Lower leg skin (tissue), 4 donors: ENCODE measurements at places on chromosomes 2 and 18. TPM values are rescaled to one million over a fixed set of nuclear protein-coding genes. Genes with fewer than 3 reads are reported as not detected.

DNA sequence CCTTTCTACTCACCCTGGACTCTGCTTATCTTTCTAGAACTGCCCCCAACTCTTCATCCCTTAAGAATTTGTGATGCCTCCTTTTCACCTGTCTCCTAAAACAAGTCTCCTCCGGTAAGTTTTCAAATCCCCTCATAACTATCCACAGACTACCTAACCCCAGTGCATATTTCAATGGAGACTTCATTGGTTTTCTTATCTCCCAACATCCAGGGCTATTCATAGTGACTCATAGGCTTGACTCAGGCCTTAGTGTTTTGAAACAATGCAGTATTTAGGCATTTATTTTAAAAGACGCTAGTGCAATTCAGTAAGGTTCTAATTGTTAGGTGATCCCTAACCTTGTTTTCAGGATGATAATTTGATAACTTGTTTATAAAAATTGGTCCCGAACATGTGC, 399.2 kb downstream of the CPS1 start:
- DNase-seq: no peak

DNA sequence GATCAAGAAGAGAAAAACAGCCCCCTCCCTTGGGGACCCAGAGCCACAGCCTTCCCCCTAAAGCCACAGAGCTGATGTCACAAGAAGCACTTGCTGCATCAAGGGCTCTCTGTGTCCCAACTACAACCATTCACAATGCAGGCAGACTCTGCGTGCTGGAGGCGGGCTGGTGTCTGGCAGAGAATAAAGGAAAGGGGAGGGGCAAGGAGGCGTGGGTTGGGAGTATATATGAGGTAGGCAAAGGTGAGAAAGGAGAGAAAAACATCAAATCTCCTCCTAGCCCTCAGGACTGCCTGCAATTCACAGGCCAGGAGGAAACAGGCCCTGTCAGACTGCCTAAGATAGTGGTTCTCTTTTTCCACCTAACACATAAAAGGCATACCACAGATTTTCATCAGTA, 48.8 kb upstream of the IHH start:
- no peak for DNase-seq

DNA sequence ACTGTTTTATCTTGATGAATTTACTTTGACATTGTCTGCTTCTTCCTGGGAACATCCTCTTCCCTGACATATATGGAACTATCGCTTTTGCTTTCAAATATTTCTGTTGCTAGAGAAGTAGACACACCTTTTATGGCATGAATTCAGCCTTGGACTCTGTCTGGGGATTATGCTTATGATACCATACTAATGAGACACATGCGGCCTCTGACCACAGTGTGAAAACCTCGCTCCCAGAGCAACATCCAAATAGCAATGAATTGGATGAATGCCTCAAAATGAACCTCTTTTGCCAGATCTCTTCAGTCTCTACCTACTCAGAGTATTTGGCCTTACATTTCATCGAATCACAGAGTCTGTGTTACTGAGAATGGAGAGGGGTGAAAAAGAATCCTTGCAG, 70.9 kb downstream of the PIEZO2 start:
- DNase-seq: no peak

GRCh38 chr18:38557006-38557405, 991.4 kb upstream of the CELF4 start:
- no peak for DNase-seq

GRCh38 chr2:135208016-135208415, 155.9 kb downstream of the RAB3GAP1 start:
- DNase-seq: no peak

- DNase-seq: no peak
Observed at GRCh38 chr2:174839662-174840061, 75.4 kb upstream of the CHRNA1 start.

DNA sequence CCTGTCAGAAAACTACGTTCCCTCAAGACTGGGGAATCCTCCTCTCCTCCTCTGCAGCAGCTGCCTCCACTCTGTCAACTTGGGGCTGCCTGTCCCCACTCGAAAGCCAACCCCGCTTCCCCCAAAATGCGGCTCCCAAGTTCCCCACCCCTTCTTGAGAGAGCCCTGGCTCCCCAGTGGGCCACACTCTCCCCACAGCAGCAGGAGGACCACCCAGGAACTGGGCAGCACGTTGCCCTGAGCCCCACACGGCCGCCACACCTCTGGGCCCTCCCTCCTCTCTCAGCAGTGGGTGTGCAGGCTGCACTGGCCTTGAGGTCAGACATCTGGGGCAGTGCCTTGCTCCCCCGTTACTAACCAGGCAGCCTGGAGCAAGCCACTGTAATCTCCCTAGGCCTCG, 9.6 kb upstream of the TEX51 start:
- peak; percentile 53 for DNase-seq

DNA sequence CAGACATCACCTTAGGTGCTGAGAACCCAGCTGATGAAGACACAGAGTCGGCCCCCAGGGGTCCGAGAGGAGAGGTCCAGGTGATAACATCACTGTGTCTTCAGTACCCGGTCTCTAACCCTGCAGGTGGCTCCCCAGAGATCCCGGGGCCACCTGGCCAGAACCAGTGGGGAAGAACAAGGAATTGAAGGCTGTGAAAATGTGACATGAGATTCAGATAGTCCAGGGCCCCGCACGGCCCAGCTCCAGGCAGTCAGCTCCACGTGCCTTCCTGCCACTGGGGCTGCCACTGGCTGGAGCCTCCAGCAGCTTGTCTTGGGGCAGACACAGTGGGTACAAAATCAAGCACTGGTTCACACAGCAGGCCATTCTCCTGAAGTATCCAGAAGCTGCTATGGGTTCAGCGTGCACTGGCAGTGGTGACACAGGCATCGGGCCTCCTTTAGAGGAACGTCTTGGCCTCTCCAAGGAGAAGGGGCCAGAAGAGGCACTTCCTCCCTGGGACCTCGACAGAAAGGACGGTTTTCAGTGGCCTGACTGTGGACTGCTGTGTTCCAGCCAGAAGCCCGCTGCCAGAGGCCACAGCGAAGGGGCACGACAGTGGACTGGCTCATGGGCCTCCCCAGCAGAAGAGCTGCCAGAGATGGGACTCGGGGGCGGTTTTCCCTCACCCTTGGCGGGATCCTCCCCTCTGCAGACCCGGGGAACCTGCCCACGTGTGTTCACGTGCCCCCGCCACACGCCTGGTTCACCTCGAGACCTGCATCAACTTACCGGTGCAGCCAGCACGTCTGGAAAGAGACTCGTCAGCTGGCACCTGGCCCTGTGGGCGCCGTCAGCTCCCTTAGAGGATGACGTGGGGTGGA, 150.4 kb downstream of the HDAC4 start:
- DNase-seq: peak; percentile 81

DNA sequence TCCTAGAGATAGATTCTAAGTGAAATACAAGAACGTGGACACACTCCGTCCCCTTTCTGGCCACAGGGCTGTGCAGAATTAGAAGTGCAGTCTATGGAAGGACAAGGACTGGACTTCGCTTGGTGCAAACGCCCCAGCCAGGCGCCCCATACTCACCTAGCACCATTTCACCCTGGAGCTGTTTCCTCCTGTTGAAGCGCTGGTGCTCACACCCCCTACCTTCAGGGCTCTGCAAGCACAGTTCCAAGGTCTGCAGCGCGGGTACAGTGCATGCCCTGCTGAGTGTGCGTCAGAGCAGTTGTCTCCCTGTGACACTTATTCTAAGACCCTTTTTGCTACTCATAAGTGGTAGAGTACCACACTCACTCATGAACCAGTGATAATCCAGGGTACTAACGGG, 3.0 kb downstream of the HPCAL1 start:
- no peak for DNase-seq

- peak; percentile 78 for DNase-seq
Observed at GRCh38 chr18:13376298-13376840, 157.8 kb downstream of the LDLRAD4 start.

GRCh38 chr2:173568054-173568453, 213.4 kb downstream of the CDCA7 start:
- no peak for DNase-seq

DNA sequence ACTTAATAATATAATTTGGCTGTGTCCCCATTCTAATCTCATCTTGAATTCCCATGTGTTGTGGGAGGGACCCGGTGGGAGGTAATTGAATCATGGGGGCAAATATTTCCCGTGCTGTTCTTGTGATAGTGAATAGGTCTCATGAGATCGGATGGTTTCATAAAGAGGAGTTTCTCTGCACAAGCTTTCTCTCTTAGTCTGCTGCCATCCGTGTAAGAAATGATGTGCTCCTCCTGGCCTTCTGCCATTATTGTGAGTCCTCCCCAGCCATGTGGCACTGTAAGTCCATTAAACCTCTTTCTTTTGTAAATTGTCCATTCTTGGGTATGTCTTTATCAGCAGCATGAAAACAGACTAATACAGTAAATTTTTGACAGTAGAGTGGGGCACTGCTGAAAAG, 102.5 kb upstream of the LTBP1 start:
- no peak for DNase-seq

GRCh38 chr2:108118996-108119395, 120.8 kb upstream of the SULT1C3 start:
- DNase-seq: no peak

- peak; percentile 59 for DNase-seq
Observed at GRCh38 chr18:11259469-11260150, 110.2 kb upstream of the PIEZO2 start.

DNA sequence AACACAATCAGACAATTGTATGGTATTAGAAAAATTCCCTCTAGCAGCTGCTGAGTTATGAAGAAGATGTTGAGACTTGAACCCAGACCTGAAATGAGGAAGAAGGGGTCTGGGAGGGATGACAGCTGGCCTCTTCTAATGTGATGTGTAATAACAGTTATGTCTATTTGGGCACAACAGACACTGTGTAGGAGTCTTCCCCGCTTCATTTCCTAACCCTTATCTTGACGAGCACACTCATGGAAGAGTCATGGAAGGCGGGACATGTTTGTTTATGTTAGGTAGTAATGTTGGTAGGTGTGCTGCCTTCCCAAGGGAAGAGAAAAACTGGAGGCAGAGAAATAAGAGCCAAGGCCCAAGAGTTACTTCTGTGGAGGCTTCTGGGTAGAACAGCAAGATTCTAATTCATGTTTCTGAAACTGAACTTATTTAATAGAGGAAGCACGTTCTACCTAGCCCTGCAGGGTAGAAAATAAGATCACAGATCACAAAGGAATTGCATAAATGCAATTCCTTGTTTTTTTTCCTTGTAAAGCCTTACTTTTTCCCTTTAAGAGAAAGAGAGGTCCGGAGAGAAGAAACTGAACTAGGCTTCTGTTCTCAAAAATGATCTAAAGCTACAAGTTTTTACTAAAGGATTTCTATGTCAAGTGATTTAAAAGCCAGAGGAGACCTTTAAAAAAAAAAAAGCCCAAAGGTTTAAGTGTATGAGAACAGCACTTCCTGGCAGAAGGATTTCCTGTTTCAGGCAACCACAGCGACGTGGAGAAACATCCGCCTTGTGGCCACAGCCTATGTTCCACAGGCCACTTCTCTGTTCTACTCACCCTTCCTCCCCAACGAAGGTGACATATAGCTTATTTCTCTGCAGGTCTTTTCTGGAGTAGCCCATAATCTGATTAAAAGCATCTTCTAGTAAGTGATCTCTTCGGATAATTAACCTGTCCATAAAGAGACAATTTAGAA, 68.5 kb upstream of the STK17B start:
- peak; percentile 65 for DNase-seq

GRCh38 chr2:55585451-55586080, 31.9 kb downstream of the PPP4R3B start:
- DNase-seq: no peak

- peak; percentile 86 for DNase-seq
Observed at GRCh38 chr18:63025251-63026090, 294.1 kb downstream of the BCL2 start.

- no peak for DNase-seq
Observed at GRCh38 chr2:162509288-162509968, 165.5 kb downstream of the GCA start.

DNA sequence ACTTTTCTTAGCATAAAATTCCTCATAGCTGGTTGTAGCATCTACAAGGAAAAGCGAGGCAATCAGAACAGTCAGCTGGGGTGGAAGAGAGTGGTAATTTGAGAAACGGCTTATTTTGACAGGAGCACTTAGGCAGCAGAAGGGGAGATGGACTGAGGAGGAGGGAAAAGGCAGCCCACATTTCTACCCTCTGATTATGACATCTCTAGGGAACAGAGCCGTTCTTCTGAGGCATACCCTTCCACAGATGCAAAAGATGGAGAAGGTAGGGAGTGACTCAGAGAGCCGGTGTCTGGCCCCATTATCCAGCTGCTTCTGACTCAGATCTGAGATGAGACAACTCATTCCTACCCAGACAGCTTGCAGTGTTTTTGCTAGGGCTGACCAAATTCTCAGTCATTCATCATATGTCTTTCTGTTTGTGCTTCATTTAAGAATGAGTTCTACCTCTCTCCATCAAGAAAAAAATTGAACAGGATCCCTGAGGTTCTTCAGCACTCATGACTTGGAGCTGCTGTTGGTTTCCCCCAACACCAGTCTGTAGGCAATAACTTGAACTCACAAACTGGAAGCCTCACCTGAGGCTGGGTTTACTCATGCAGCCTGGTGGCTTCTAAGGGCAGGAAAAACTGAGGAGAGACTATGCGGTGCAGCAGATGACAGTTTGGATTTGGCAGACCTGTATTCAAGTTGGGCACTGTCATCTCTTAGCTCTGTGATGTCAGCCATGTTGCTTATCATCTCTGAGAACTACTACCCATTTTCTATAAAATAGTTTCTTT, 15.9 kb upstream of the SEC11C start:
- no peak for DNase-seq

GRCh38 chr18:14086458-14087231, 45.6 kb downstream of the ZNF519 start:
- no peak for DNase-seq

DNA sequence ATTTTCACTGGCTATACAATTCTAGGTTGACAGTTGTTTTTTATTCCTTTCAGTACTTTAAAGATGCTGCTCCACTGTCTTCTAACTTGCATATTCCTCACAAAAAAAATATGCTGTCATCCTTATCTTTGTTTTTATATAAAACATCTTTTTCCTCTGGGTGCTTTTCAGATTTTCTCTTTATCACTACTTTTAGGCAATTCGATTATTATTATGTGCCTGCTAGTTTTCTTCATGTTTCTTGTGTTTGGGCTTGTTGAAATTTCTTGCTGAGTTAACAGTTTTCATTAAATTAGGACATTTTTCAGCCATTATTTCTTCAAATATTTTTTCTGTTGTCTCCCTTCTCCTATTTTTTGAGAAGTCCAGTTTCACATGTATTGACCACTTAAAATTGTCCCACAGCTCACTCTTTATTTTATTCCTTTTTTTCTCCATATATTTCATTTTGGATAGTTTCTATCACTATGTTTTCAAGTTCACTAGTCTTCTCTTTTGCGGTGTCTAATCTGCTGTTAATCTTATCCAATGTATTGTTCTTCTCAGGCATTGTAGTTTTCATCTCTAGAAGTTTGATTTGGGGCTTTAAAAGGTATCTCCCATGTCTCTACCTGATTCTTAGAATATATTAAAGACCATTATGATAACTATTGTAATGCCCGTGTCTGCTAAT, 205.1 kb upstream of the SIX3 start:
- DNase-seq: no peak

The CCDC141 gene
- total RNA-seq: 0.71 TPM

The PLEK gene
- total RNA-seq: 2.9 TPM

The HRH4 gene
- not detected for total RNA-seq

The WNT10A gene
- 16.5 TPM for total RNA-seq
